CD4-positive, alpha-beta T cell (primary cell): ENCODE measurements at places on chromosomes 16 and 17.

DNA sequence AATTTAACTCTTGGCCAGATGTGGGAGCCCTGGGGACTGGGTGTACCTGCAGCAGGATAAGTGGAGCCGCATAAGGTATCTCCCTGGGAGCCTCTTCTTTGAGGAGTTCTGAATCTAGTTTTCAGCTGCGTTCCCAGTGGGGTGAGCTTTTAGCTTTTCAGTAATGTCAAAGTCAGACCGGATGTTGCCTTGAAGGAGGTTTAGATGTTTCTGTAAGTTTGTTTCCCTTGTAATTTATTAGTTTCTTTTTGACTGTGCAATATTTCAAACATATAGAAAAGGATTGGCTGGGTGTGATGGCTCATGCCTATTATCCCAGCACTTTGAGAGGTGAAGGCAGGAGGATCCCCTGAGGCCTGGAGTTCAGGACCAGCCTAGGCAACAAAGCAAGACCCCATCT is 98.6 kb upstream of the EEF2KMT start:
- DNase-seq: no peak

DNA sequence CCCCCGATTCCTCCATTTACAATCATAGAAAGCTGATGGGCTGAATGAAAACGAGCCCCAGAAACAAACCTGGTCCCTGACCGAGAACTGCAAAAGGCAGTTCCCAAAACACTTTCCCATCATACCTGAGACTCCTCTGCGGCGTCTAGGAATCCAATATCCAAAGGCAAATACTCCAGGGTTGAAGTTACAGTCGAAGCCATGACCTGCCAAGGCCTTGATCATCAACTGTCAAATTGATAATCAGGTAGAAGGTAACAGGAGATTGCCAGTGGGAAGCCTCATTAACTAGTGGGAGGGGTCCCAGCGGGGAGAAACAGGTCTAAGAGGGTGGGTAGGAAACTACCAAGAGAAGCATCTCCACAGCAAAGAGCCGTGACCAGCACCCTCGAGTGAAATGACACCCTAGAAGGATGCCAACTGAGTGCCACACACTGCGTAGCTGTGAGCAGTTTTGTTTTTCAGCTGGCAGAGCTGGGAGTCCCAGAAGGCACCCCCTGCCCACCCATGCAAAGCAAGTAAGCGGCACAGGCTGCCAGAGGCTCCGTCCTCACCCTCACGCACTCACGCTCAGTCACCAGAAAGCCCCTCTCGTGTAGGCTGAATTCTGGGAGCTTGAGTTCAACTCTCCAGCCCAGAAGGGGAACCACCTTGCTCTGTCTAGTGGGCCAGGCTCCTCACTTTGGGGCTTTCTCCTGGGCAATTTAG is 146.1 kb downstream of the GAS7 start:
- DNase-seq: no peak

DNA sequence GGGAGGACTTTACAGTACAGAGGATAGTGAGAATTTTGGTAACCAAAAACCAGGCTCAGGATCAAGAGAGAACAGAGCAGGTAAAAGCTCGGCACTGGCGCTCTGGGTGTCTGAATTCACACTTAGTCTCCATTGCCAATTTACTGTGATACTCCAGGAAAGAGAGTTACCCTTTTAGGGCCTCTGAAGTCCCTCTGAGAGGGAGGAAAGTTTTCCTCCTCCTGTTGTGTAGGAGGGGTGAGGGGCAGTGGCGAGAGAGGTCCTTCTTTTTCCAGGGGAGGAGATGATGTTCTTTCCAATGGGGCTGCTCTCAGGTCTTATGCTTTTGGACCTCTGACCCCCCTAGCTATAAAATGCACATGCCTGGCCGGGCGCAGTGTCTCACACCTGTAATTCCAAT is 5.4 kb upstream of the TNS4 start:
- DNase-seq: no peak

GRCh38 chr17:43377056-43377810 is 21.6 kb upstream of the ARL4D start:
- DNase-seq: no peak

DNA sequence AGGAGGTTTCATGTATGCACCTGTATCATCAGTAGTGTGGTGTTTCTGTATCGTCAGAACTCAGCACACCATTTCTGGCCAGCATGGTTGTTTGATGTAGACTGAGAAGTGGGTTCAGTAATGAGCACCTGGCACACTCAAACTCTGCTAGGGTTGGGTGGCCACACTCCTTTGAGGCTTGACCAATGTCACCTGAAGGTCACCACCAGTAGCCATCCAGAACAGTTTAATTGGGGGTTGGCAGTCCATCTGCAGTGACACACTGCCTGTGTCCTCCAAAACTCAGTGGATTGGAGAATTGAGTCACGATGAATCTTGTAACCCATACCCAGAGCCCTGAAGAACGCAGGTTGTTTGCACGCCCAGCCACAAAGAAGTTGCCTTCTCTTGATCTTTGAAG is 86.8 kb upstream of the HSBP1 start:
- no peak for DNase-seq

DNA sequence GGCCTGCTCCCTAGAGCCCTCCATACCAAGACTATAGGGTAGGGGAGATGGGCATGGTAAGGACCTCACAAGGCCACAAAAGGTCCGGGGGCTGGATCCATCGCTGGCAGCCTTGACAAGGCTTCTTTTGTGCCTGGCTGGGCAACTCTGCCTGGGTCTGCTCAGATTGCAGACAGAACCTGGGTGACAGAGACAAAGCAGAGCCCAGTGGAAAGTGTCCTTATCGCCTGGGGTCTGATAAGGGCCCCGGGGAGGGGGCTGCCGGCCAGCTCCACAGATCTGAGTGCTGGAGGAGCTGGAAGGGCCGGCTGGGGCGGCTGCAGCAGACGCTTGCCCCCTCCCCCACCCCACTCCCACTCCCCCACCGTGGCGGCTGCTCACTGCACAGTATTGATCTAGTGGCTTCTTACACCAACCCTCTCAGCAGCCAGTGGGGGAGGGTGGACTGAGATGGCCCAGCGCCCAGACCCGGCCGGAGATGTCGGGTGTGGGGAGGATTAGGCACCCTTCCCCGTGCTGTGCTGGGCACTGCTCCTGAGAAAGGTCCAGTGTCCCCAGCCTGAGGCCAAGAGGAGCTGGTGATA is 7.2 kb downstream of the MMP15 start:
- no peak for DNase-seq

DNA sequence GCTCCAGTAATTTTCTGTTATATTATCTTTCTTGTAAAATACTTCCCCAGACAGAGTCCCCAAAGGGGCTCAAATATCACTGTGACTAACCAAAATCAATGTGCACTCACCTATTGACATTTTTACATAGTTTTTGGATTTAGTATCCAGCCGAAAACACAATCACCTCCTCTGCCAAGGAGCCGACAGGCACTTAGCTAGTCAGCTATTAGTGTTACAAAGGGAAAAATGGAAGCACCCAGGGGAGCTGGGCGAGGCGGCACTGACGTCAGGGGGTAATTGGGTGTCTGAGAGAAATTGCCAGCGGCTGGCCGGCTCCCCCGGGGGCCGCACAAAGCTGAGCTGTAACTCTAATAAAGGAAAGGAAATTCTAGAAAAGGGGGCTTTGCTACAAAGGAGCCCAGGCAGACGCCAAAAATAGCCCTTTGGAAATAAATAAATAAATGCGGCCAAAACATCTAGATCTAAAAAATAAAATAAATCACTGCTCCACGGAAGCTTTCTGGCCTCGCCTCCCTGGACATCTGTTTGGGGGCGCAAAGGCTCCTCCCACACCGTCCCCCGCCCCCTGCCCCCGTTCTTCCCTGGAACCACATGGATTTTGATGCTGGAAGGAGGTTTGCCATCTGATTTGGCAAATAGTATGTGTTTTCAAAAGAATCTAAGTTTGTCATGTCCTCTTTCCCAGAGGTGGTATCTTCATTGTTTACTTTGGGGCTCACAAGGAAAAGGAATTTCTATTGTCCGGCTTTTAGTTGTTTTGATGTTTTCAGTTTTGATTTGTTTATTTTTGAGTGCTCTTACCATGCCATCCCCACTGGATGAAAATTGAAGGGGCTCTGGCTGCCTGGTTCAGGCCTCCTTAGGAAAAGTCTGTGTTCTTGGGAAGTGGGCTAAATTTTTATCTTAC is 156.7 kb downstream of the ZNF423 start:
- no peak for DNase-seq

DNA sequence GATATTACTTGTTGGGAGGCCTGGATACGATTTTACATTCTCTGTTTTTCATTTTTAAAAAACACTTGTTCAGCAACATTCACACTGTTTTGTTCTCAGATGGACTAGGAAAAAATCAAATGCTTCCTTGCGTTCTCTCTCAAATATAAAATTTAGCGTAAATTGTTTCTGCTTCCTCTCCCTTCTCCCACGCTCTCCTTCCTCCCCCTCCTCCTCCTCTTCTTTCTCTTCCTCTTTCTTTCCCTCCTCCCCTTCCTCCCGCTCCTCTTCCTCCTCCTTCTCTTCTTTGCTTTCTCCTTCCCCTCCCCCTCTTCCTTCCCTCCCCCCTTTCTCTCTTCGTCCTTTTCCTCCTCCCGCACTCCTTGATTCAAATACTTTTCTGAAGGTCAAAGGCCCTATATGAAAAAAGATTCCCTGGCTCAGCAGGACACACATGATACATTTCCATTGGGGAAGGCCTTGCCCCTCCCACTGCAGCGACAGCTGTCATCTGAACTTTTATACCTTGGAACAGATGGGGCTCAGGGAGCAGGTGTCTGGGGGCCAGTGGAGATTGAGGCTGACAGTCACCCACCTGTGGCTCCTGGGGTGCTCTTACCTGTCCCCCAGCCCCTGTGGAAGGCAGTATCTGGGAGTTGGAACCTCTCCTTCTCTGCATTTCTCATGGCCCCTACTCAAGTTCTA is 99.4 kb upstream of the SDK2 start:
- no peak for DNase-seq

GRCh38 chr17:10600571-10600970 is 51.1 kb upstream of the MYH2 start:
- DNase-seq: no peak
